A172 (cell line): ENCODE measurements at places on chromosomes 6 and 20.

GRCh38 chr6:151004383-151005024, 139.0 kb downstream of the MTHFD1L start:
- DNase-seq = peak; percentile 85

GRCh38 chr20:19973961-19974629, 43.1 kb upstream of the NAA20 start:
- peak; percentile 44 for DNase-seq

GRCh38 chr6:121816906-121817540, 381.6 kb downstream of the GJA1 start:
- no peak for DNase-seq

DNA sequence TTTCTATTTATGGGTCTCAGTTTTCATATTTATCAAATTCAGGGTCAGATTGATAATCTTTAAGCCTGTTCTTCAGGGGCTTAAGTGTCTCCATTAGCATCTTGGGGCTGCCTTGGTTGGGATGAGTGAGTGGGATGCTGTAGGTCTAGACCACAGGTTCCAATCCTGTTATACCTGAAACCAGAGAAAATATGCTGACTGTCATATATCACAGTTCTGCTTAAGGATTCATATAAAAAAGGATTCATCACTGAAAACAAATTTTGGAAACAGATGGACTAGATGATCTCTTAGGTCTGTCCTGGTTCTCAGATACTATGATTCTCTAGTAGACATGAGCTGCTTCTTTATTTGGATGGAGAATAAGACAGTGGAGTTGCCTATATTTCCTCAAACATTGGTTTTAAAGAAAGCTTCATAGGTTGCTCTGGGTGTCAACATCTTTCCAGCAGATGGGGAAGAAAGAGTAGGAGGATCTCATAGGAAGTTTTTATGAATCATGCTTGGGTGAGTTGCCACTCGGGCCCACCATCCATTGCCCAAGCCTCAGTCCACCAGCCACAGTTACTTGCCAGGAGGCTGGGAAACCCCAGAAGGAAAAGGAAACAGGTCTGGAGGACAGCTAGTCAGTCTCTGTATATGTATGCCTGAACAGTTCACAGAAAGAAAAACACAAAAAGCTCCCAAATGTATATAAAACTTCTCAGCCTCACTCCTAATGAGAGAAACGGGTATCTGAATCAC, 42.9 kb upstream of the MAP7 start:
- peak; percentile 41 for DNase-seq

- no peak for DNase-seq
Observed at GRCh38 chr6:143586557-143586956, 75.0 kb upstream of the FUCA2 start.

- no peak for DNase-seq
Observed at GRCh38 chr20:40728470-40728869, 39.4 kb upstream of the MAFB start.

DNA sequence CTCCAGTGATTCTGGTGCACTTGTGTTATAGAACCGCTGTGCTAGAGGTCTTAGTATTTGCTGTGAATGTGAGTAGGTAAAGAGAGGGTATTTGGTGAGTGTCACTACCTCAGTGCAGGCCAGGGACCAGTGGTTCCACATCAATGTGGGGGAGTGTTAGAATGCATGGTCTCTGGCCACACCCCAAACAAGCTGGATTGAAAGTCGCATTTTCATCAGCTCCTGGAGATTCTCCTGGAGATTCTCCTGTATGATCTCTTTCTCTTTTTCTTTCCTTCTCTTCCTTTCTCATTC, 26.8 kb upstream of the BCAS1 start:
- DNase-seq = no peak

GRCh38 chr6:16047435-16047990, 81.4 kb upstream of the MYLIP start:
- no peak for DNase-seq

GRCh38 chr6:66735106-66735890, 1028.3 kb upstream of the EYS start:
- peak; percentile 2 for DNase-seq

- no peak for DNase-seq
Observed at GRCh38 chr6:142236691-142237090, 65.1 kb upstream of the ADGRG6 start.

DNA sequence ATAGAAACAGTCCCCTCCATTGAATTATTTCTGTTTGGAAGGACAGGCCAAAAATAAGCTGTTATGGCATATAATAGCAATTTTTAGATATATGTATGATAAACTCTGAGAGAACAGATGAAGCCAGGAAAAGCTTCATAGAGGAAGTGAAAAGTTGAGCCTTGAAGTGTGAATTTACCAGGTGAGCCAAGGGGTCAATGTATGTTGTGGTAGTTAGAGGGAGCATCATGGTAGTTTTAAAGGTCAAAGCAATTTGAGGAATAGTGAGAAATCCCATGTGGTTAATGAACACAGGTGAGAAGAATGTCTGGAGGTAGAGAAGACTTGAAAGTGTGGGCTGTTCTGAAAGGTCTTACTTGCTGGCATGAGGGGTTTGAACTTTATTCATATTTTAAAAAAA, 47.0 kb downstream of the COL19A1 start:
- DNase-seq = no peak

DNA sequence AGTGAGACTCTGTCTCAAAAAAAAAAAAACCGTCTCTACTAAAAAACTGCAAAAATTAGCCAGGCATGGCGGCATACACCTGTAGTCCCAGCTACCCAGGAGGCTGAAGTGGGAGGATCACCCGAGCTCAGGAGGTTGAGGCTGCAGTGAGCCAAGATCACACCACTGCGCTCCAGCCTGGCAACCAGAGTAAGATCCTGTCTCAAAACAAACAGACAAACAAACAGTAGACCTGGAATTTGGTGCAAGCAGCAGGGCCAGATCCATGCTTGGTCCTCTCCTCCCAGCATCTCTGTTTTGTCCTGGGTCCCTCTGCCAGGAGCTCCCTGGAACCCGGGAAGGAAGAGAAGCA, 11.6 kb downstream of the RIPOR3 start:
- no peak for DNase-seq

DNA sequence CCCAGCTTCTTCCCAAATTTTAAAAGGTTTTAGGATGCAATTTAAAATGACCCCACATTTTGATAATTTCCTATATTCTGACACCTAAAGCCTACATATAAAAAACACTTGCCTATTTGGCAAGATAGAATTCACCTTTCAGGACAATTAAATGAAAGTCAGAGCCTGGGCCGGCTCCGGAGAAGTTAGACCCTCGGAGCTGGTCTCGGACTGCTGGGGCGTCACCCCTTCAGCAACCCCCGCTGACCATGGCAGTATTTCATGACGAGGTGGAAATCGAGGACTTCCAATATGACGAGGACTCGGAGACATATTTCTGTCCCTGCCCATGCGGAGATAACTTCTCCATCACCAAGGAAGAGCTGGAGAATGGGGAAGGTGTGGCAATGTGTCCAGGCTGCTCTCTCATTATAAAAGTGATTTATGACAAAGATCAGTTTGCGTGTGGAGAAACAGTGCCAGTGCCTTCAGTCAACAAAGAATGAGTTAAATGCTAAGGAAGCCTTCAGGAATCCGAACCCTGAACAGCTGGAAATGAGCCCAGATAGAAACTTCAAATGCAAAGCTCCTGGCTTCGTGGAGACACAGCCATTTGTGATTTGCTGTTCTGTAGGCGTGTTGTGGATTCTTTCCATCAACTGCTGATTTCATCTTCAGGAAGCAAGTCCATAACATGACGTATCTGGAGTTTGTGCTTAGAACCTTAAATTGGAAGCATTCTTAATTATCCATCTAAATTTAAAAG, 16.0 kb downstream of the TCFL5 start:
- DNase-seq = no peak

DNA sequence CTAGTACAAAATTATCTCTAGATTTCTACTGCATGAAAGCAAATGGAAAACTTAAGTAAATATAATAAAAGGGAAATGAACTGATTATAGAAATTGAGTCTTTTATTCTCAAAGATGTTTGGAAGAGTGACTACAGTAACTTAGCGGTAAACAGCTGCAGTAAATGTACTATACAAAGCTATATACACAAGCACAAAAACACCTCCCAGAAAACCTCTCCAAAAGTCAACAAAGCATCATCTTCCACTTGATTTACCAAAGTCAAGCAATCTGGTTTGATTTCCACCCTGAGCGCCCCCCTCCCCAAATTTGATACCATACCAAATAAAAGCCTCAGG, 142.1 kb upstream of the SHLD1 start:
- no peak for DNase-seq

DNA sequence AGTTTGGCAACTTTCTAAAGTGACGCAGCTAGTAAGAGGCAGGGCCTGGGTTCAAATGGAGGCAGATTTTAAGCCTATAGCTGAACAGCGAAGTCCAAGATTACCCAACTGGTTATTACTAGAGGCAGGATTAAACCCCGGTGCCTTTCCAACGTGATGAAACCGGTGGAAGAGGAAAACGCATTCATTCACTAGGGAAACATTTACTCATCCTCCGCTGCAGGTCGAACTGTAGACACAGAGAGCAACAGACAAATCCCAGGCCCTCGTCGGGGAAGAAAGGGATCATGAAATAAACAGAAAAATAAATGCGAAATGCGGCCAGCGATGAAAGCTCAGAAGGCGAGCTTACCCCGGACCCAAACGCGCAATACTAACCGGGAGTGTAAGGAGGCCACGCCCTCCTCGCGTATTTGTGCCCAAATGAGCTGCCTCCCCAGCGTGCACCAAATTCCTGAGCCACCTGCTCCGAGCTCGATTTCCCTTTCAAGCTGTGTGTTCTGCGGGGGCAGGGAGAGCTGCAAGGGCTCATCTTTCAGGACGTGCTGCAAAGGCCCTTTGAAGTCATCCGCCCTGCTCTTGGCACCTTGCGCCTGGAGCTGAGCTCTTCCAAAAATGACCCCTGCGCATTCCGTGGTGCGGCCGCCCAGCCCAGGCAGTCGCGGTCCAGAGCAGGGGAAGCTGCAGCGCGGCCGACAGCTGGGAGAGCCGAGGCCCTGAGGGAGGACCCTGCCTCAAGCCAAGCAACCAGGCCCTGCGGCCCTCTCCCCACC, 46.9 kb downstream of the PDYN start:
- DNase-seq = no peak

GRCh38 chr6:158703837-158704822, 54.3 kb downstream of the SYTL3 start:
- peak; percentile 64 for DNase-seq
